ENCODE measurements at places on chromosomes 5 and 9.

DNA sequence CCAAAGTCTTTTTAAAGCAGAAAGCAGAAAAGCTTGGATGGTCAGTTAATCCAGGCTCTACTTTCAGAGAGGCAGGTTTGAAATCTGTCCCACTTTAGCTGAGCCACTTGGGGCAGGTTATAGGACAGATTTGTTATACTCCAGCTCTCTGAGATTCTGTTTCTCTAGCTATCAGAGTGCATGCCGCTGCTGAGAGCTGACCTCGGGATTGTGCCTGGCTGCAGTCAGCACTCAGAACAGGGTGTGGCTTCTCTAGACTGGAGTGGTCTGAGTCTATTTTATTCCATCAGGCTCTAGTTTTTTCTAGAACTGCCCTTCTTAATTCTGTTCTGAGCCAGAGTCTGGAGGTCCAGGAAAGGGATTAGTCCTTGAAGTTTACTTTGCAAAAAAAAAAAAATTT lies 67.7 kb downstream of the NDFIP1 start:
- no peak for DNase-seq

DNA sequence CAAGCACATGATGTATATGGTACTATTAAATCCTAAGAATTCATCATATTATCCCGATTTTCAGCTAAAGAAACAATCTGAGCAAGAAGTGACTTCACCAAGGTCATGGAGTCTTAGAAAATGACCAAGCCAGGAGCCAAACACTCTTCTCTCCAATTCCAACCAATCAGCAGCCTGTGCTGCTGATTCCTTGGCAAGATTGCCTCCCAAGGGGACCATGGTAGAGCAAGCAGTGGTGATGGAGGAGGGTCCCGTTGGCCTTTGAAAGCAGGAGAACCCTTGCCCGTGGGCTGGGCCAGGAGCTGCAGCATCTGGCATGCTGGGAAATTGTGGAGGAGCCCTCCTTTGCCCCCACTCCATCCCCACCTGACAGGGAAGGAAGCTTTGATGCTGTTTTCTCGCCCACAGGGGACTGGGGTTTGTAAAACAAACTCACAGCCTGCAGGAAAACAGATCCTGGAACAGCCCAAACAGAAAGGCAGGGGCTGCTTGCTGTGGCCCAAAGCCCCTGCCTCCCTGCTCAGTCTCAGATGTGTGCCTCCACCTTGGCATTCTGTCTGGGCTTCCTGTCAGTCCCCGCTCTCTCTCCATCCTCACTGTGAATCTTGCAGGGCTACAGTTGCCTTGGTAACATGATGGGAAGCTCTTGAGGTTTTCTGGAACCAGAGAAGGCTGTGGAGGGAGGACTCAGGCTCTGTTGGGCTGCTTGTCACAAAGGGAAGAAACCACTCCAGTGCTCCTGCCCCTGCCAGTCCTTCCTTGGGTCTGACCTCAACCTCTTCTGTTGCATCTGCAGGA lies 70.8 kb upstream of the HSPA9 start:
- no peak for DNase-seq

DNA sequence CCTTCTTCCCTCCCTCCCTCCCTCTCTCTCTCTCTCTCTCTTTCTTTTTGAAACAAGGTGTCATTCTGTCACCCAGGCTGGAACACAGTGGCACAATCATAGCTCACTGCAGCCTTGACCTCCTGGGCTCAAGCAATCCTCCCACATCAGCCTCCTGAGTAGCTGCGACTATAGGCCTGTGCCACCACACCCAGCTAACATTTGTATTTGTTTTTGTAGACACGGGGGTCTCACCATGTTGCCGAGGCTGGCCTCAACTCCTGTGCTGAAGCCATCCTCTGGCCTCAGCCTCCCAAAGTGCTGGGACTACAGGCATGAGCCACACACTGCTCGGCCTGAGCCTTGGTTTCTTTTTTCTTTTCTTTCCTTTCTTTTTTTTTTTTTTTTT lies 45.8 kb downstream of the PLPP7 start:
- no peak for DNase-seq

DNA sequence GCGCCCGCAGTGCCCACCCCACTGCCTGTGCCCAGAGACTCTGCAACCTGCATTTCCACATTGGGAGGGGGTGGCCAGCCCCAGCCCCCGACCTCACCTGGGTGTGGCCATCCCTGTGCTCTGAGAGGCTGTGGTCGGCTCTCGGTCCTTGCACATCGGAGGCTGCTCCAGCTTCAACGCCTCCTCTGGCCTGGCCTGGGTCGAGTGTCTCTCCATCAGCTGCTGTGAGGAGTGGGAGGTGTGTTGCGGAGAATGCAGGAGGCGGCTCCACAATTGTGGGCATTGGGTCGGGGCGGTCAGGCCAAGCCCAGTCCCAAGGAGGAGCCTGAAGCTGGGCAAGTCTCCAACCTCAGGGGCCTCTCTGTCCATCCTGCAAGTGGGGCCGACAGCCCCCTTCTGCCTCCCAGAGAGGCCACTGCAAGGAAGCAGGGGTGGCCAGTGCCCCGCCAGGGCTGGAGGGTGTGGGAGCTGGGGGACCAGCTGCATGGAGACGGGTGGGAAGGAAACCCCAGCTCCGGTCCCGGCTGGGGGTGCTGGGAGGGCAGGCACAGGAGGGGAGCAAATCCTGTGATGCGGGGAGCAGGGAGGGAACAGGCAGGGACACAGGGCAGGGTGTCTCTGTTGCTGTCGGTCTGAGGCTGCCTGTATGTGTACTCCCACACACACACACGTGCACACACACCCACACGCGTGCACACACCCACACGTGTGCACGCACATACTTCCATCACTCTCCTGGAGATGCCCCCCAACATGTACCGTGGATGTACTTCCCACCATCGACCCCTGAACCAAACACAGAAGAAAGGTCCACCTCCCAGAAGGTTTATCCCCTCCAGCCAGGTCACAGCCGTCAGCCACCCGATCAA lies 28.9 kb downstream of the CCDC187 start:
- DNase-seq = no peak

DNA sequence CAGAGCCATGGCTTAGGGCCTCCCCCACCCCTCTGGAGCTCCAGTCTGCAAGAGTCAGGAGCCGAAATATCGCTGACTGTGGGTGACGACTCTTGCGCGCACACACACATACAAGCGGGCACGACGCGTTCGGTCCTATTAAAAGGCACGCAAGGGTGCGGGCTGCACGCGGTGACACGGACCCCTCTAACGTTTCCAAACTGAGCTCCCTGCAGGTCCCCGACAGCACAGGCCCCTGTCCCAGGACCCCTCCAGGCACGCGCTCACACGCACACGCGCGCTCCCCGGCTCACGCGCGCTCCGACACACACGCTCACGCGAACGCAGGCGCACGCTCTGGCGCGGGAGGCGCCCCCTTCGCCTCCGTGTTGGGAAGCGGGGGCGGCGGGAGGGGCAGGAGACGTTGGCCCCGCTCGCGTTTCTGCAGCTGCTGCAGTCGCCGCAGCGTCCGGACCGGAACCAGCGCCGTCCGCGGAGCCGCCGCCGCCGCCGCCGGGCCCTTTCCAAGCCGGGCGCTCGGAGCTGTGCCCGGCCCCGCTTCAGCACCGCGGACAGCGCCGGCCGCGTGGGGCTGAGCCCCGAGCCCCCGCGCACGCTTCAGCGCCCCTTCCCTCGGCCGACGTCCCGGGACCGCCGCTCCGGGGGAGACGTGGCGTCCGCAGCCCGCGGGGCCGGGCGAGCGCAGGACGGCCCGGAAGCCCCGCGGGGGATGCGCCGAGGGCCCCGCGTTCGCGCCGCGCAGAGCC lies at the start of gene GRIN1:
Gene GRIN1 (plus strand): TSS at position 433 of the 746 bp plus-strand sequence. CDS start 333 bp downstream, outside the sequence.
- no peak for DNase-seq

DNA sequence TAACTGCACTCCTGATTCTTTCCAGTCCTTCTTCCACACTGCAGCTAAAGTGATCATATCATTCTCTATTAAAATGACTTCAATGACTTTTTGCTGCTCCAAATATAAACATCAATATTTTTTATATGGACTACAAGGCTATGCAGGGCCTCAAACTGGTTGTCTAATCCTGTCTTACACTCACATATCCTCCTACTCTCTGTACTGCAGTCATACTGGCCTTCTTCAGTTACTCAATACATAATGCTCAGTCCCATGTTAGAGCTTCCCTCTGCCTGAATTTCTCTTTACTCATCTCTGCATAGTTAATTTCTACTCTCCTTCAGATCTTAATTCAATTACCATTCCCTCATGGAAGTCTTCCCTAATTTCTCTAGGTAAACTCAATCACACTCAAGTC lies 3.4 kb downstream of the MEIKIN start:
- no peak for DNase-seq

- no peak for DNase-seq
Measured at GRCh38 chr5:95572016-95572415, 17.1 kb downstream of the ARSK start.

DNA sequence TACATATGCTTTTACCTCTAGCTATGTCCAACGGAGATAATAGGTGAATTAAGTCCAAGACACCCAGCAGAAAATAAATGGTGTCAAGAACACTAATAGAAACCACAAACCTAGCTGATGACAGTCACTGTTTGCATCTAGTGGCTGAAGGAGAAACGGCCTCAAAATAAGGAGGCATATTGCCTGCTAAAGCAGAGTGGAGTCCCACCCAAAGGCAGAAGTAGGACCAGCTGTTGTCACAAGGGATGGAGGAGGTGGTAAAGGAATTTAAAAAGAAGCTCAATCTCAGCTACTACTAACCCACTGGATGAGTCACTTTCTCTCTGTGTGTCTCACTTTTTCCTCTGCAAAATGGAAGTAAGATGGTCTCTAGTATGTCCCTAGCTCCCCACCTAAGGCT lies 224.3 kb downstream of the GRIA1 start:
- DNase-seq = no peak

DNA sequence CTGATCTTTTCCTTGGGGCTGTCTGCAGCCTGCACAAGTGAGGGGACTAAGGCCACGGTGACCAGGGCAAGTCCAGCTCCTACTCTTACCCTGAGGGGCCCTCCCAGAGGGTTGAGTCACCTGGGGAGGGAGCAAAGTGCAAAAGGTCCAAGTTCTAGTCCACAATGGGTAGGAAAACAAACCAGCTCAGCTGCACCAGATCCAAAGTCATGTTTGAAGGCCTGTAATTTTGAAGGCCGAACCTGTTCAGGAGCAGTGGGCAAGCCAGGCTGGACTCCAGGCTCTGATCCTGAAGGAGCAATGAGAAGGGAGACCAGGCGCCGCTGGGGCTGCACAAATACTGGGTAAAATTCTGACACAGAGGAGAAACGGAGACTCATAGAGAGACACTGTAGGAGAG lies 15.8 kb upstream of the TCF7 start:
- no peak for DNase-seq

- DNase-seq = no peak
Measured at GRCh38 chr9:114803479-114804265, 2.2 kb downstream of the TNFSF15 start.

DNA sequence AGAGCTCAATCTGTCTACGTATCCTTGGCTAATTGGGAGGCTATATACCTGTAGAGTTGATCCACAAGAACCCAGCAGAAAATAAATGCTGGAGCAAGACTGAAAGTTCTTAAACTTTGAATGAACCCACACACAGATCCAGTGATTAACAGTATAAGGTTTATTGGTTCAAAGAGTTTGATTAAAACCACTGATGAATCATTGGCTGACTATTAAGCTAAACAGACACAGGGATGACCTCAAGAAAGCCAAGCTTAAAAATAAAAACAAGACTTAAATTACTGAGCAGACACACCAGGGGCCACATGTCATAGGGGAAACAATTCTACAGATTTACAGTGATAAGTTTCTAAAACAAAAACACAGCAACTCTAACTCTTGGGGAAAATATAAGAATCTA lies 163.6 kb downstream of the SPATA31D1 start:
- no peak for DNase-seq

DNA sequence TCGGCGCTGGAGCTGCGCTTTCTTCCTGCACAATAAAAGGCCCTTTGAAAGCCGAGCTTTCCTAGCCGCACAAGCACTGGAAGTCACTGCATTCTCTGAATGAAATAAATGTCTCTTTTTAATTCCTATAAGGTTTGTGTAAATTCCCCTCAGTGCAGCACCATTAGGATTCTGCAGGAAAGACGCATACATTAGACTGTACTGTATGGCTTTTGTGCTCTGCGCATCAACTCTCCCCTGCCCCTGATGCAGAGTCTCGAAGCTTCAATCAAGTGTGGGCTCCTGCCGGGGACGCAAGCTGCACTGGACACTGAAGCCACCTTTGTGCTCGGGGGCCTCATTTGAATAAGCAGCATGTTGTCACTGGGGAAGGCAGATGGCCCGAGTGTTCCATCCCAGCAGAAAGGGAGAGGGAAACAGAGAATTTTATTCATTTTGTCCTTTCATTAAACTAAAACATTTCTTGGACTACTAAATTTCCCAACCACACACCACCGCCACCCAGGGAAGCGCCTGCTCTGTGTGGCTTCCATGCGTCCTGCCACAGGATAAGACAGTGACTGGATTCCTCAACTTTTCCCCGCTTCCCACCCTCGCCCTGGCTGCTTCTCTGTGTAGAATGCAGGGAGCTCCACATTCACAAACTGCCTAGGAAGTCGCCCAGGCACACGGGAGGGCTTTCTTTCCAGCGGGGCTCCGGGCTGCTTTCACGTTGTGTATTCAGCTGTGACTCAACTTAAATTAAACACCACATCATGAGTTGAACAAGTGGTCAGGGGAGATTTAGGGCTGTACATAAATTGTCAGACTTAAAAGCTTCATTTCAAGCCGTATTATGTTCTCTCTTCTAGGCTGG lies 635.4 kb downstream of the IRX1 start:
- DNase-seq = no peak

- DNase-seq = no peak
Measured at GRCh38 chr5:150598821-150599273, 41.6 kb upstream of the SYNPO start.

GRCh38 chr9:124868511-124869465 lies 6.9 kb downstream of the ARPC5L start:
- DNase-seq = no peak

- DNase-seq = no peak
Measured at GRCh38 chr9:129340427-129341170, 162.5 kb upstream of the IER5L start.

DNA sequence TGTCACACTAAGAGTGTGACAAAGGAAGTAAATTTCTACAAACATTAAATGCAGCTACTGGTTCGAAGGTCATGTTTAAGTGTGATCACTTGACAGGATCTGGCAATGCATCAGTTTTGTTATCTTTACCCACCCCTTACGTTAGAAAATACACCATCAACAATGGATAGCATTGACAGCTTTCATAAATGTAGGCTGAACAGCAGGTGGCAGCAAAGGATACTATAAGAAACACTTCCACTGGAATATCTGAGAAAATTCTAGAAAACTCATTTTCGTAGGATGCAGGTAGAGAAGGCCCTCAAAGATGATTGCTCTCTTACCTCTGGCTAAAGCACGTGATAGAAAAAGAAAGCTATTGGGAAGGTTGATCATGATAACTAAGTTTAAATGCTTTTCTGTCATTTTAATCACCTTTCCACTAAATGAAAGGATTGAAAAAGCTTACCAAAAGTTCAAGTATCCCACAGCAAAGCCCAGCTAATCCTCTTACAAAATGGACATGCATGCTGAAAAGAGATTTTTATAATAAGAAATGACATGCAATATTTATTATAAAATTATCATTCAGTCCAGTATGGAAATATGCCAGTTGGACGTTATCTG lies 292.5 kb downstream of the PARP8 start:
- no peak for DNase-seq

- DNase-seq = no peak
Measured at GRCh38 chr9:72349240-72349639, 15.8 kb downstream of the ZFAND5 start.

GRCh38 chr5:153835891-153836515 lies 202.7 kb downstream of the FAM114A2 start:
- DNase-seq = no peak

Measured in brain pericyte (primary cell).